ENCODE measurements at places on chromosomes 3 and 15. TPM values are rescaled to one million over a fixed set of nuclear protein-coding genes. Genes with fewer than 3 reads are reported as not detected.
A peak's percentile ranks its signal among the peaks of the same experiment; 100 is the strongest.

The TMEM212 gene
- not detected for total RNA-seq

The FAM81A gene
- 0.42 TPM for total RNA-seq

DNA sequence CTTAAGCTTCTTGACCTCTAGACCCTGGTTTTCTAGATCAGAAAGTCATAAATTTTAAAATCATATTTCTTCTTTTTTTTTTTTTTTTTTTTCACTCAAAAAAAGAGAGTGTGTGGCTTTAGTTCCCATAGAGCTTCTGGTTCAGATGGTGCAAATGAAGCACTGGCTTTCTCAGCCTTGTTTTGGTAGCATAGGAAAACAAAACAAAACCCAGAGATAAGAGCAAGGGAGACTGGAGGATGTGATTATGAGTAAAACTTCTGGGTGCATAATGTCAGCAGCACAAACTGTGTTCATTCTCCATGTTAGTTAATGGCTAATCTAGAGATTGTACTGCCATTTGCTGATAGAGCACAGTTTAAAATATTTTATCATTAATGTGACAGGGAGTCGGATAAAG, 55.4 kb downstream of the RARB start:
- DNase-seq: no peak
- H3K4me1 ChIP-seq: no peaks in the 10 kb centered on the region
- no peaks in the 10 kb centered on the region for H3K27me3 ChIP-seq
- H3K27ac ChIP-seq: no peak overlapping the region
- H3K4me3 ChIP-seq: no peak overlapping the region

The RPL14 gene
- 850 TPM for total RNA-seq

DNA sequence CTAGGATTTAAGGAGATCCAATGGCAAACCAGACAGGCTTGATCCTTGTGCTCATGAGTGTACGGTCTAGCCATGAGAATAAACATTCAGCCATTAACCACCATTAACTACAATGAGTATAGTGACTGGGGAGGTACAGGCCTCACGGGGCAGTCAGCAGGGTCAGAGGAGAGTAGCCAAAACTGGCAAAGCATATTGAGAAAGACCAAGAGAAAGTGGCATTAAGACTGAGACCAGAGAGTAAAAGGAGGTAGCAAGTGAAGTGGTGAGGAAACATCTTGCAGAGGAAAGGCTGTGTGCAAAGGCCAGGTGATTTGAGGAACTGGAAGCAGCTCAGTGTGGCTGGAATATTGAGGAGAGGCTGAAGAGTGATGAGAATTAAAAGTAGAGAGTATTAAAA, 407.2 kb upstream of the LMCD1 start:
- no peaks in the 10 kb centered on the region for H3K27me3 ChIP-seq
- H3K4me1 ChIP-seq: no peaks in the 10 kb centered on the region
- no peak overlapping the region for H3K4me3 ChIP-seq
- no peak overlapping the region for H3K27ac ChIP-seq
- no peaks in the 10 kb centered on the region for H3K36me3 ChIP-seq

DNA sequence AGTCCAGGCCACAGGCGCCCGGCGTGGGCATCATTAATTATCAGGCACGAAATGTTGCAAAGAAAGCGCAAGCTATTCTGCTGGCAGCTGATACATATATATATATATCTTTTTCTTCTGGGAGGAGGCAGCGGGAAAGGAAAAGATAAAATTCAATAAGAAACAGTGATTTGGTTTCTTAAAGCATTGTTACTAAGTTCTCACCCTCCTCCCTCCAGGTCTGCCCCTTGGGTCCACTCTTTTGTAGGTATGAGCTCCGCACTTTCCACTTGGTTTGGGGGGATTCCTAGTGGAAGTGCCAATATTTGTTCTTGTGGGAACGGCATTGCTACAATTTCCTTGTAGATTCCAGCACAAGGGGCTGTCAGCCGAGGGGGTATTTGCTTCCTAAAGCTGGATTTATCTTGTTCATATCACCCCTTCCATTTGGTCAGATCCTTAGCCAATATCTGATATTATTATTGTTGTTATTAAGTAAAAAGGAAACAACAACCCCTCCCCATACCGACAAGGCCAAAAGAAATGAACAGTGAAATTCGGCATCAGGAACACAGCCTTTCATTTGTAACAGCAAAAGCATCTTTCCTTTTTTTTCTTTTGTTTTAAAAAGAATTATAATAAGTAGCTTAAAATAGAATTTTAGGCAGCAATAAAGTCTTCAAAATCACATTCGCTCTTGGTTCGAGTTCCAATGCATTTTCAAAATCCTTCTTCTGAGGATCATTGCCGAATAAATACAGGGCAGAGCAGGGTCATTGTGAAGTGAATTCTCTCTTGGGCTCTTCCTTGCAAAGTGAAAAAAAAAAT, 15.6 kb downstream of the ZIC1 start:
- H3K36me3 ChIP-seq: no peaks in the 10 kb centered on the region
- no peaks in the 10 kb centered on the region for H3K4me1 ChIP-seq
- H3K4me3 ChIP-seq: no peak overlapping the region
- peaks cover 68% of the 10 kb centered on the region for H3K27me3 ChIP-seq
- DNase-seq: no peak
- H3K27ac ChIP-seq: no peak overlapping the region

DNA sequence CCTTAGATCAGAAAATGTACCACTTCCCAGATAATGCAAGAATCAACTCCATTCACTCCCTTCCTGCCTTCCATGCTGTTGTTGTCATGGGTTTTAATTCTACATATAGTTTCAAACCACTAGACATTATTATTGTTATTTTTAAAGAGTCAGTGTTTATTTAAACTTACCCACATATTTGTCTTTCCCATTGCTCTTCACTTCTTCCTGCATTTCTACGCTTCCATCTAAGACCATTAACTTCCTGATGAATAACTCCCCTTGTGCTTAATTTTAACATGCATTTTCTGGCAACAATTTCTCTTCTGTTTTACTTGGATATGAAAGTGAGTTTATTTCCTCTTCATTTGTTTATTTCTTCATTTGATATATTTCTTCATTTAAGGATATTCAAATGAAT, 127.1 kb upstream of the FHIT start:
- H3K4me3 ChIP-seq: no peak overlapping the region
- no peak for DNase-seq
- H3K36me3 ChIP-seq: no peaks in the 10 kb centered on the region
- no peak overlapping the region for H3K27ac ChIP-seq
- no peaks in the 10 kb centered on the region for H3K4me1 ChIP-seq
- H3K27me3 ChIP-seq: no peaks in the 10 kb centered on the region

The TIPARP gene
- total RNA-seq: 14.3 TPM

DNA sequence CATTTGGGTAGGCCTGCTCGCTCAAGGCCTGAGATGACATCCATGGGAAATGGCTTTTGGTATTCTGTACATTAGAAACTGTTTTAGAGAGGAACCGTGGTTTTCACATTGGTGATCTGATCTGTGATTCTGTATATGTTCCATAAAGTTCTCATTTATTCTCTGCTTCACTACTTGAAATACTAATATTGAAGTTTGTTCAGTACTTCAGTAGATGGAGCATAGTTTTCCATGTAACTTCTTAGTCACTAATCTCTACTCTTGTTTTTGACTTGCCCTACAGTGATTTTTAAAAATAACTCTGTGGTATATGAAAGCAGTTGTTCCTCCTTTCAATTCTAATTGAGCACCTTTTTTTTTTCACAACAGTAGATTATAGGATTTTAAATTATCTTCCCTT, 66.5 kb downstream of the MBNL1 start:
- no peaks in the 10 kb centered on the region for H3K4me1 ChIP-seq
- H3K36me3 ChIP-seq: peaks cover 59% of the 10 kb centered on the region
- no peak for DNase-seq
- no peak overlapping the region for H3K4me3 ChIP-seq

The IGSF11 gene
- total RNA-seq: 0.42 TPM

DNA sequence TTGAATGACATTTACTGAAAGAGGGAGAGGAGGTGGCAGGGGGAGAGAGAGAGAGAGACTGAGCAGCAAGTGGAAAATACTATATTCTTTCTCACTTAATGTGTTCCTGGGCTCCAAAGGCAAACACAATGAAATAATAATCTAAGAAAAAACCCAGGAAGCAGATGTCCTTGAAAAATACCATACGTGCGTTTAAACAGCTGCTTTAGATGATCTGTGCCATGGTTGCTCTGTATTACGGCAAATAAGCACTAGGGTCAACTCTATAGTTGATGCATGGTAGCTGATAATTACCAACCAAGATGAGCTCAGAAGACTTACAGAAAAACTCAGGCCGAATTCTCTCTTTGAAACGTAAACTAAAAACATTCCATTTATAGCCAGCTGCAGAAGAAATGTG, 410.3 kb upstream of the TBL1XR1 start:
- no peak overlapping the region for H3K4me3 ChIP-seq
- no peak for DNase-seq
- no peak overlapping the region for H3K27ac ChIP-seq
- H3K27me3 ChIP-seq: no peaks in the 10 kb centered on the region

DNA sequence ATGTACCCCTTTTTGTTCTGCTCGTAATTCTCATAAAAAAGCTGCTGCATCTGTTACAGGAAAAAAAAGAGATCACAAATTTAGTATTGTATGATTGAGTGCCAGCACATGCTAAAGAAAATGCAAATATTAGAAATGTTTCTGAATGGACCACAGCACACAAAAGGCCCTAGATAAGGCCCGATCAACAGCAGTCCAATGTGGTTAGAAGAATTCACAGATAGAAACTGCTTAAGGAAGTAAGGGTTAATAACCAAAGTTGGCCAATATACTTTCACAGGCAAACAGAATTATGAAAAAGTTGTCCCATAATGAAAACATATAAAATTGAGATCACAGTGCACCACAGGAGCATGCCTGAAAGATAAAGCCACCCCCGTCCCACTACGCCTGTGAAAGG, 72.9 kb downstream of the CHSY1 start:
- no peaks in the 10 kb centered on the region for H3K27me3 ChIP-seq
- H3K27ac ChIP-seq: no peak overlapping the region
- H3K36me3 ChIP-seq: peaks cover 10% of the 10 kb centered on the region
- DNase-seq: no peak

DNA sequence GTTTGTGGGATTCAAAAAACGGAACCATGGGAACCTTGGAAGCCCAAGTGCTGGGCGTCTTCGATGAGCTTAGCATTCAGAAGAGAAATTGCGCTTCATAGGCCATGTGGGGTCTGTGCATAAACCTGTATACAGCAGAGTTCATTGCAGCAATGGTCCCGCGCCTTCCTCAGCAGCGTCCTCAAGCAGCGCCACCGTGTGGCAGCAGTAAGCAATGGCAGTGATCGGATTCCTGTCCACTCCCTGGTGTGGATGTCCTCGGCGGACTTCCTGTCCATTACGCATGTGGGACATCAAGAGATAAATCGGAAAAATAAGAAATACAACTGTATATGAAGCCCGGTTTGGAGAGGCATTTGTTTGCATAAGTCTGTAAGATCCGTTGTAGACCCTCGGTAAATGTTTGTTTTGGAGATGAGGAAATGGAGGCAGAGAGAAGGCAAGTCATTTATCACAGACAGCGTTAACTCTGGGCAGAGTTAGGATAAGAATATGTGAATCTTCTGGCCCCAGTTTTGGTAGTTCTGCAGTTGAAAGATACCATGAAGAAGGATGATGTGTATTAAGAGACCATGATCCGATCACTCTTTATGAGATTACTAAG, 57.7 kb downstream of the CNTN4 start:
- peak; percentile 18 for DNase-seq
- no peaks in the 10 kb centered on the region for H3K36me3 ChIP-seq
- H3K27me3 ChIP-seq: no peaks in the 10 kb centered on the region

The CATSPER2 gene
- total RNA-seq: 0.80 TPM

DNA sequence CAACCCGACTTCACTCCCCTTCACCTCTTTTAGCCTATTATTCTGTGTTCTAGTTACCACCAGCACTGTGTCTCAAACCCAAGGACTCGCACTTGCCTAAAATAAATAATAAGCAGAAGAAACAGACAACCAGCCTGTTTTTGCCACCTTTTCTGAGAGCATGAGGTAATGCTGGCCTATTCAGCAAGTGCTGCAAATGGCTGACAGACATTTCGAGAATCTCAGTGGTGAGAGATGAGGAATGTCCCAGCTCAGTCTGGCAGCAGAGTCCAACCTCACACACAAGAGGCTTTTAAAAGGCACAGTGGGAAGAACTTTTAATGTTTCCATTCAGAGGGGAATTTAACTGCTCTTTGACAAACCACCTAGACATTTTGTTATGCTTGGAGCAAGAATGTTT, 143.3 kb upstream of the GMNC start:
- no peaks in the 10 kb centered on the region for H3K4me1 ChIP-seq
- H3K27ac ChIP-seq: no peak overlapping the region
- no peaks in the 10 kb centered on the region for H3K27me3 ChIP-seq
- no peak overlapping the region for H3K4me3 ChIP-seq

- no peak overlapping the region for H3K27ac ChIP-seq
- H3K4me1 ChIP-seq: peaks cover 44% of the 10 kb centered on the region
- H3K27me3 ChIP-seq: no peaks in the 10 kb centered on the region
- H3K36me3 ChIP-seq: no peaks in the 10 kb centered on the region
Measured at GRCh38 chr3:186239321-186239720, 122.7 kb downstream of the DGKG start.

DNA sequence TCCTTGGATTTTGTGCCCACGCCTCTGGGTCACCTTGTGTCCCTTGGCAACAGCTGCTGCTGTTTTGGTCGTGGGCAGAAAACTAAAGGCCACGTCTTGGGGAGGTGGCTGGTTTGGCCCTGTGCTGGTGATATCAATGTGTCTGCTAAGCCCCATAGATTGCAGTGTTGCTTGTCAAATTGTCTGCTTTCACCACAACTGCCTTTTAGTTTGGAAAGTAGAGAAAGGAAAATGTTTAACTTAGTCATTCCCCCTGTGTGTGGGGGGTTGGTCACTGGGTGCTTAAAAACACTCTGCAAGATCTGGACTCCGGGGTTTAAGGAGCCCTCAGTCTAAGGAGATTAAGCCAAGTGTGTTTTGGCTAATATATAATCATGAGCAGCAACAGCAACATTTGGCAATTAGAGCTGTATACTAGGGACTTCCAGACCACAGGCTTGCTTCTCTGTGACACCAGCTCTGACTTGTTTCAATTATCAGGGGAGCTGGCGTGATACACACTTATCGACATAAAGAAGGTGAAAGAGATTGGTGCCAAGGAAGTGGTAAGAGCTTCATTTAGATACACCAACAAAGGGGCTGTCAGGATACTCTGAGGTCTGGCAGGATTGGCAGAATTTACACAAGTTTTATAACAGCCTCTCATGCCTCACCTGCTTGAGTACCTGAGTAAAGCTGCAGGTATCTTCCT, 3.5 kb downstream of the SMAD3 start:
- DNase-seq: no peak
- no peaks in the 10 kb centered on the region for H3K36me3 ChIP-seq

- no peaks in the 10 kb centered on the region for H3K4me1 ChIP-seq
- no peak overlapping the region for H3K4me3 ChIP-seq
- H3K27ac ChIP-seq: no peak overlapping the region
- DNase-seq: no peak
Measured at GRCh38 chr15:41337047-41337446, 4.4 kb downstream of the NUSAP1 start.

GRCh38 chr15:57085267-57085666, 166.8 kb downstream of the TCF12 start:
- peaks cover 6% of the 10 kb centered on the region for H3K4me1 ChIP-seq
- no peak for DNase-seq
- H3K27me3 ChIP-seq: no peaks in the 10 kb centered on the region
- no peak overlapping the region for H3K27ac ChIP-seq

The ECE2 gene
- total RNA-seq: not detected

The THBS1 gene
- 9.0 TPM for total RNA-seq

- H3K27me3 ChIP-seq: no peaks in the 10 kb centered on the region
- no peaks in the 10 kb centered on the region for H3K4me1 ChIP-seq
- DNase-seq: no peak
- H3K27ac ChIP-seq: no peak overlapping the region
- H3K36me3 ChIP-seq: no peaks in the 10 kb centered on the region
- H3K4me3 ChIP-seq: no peak overlapping the region
Measured at GRCh38 chr15:29765898-29766527, 56.3 kb downstream of the TJP1 start.

GRCh38 chr3:171774521-171774920, 35.8 kb downstream of the PLD1 start:
- no peak overlapping the region for H3K4me3 ChIP-seq
- H3K4me1 ChIP-seq: no peaks in the 10 kb centered on the region
- H3K36me3 ChIP-seq: no peaks in the 10 kb centered on the region
- DNase-seq: no peak
- no peaks in the 10 kb centered on the region for H3K27me3 ChIP-seq
